ENCODE measurements at places on chromosomes 6 and 20.

GRCh38 chr20:21229163-21229562, 74.0 kb upstream of the XRN2 start:
- DNase-seq = no peak

DNA sequence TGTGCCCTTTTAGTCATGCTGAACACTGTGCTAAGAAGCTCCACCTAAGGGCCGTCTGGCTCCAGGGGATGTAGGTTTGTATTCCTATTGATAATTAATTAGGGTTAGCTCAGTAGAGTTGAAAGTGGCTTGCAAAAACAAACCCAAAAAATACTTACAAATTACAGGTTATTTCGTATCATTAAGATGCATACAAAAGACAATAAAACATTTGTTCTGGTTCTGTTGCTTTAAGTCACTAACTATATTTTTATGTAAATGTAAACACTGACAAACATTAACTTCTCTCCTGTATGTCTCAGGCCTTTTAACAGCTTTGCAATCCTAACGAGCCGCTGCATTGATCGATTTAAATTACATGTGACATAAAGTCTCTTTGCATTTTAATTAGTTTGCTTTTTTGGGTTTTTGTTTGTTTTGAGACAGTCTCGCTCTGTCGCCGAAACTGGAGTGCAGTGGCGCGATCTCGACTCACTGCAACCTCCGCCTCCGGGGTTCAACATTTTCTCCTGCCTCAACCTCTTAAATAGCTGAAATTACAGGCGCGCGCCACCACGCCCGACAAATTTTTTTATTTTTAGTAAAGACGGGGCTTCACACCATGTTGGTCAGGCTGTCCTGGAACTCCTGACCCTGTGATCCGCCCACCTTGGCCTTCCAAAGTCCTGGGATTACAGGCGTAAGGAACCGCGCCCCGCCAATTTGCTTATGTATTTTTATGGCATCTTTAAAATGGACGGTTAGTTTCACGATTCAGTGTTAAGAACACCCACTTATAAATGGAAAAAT, 110.9 kb downstream of the HFE start:
- peak; percentile 81 for DNase-seq

GRCh38 chr6:19755181-19755580, 82.0 kb upstream of the ID4 start:
- DNase-seq = no peak

DNA sequence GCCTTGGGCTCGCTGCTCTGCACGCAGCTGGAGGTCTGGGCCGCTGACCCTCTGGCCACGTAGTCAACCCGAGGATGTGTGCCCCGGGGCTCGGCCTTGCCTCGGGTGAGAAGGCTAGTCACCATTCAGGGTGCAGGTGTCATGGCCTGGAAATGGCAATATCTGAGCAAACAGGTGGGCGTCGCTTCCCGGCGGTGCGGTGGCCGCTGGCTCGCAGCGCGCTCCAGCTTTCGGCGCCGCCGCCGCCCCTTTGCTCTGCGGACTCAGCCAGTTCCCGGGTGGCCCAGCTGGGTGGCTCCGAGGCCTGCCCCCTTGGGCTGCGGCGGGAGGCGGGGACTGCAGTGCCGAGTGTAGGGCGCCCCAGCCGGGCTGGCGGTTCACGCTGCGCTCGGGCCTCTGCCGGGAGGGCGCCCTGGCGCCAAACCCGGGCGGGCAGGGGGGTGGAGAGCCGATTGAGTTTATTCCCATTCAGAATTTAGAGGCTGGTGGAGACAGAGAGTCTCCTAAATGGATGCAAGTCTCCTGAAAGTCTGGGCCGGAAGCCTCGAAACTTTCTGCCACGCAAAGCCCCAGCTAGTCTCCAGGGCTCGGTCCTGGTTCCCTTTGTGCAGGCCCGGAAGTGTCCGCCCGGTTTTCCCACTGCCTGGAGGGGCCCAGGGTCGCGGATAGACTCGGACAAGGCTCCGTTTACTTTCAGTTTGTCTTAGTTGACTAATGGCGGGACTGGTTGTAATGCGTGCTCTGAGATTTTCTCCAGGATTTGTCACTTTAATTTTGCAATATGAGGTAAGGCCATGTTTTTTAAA, 11.3 kb upstream of the TFAP2A start:
- peak; percentile 76 for DNase-seq

- DNase-seq = no peak
Observed at GRCh38 chr20:20778676-20779075, 66.2 kb upstream of the RALGAPA2 start.

DNA sequence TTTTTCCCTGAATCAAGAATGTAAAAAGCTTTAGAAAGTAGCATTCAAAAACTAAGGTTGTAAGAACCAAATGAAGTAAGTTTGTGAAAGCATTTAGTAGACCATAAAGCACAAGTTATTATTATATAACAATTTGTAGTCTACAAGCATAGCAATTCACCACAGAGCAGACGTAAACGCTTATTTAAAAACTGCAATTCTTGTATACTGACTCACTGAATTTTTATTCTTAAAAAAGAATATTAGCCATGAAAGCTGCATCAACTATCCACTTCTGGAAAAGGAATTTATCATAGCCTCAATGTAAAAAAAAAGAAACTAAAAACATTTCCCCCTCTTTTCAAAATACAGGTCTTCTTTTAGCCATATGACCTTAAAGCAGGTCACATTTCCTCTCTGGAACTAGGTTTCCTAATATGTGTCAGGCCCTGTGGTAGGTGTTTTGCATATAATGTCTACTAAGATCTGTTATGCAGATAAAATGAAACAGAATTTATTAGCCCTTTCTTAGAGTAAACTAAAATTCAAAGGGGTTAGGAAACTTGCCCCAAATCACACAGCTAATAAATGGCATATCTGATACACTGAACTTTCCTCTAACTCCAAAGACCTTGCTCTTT, 2.1 kb downstream of the MAP3K7 start:
- no peak for DNase-seq
